ENCODE measurements at places on chromosomes 5 and 9.

DNA sequence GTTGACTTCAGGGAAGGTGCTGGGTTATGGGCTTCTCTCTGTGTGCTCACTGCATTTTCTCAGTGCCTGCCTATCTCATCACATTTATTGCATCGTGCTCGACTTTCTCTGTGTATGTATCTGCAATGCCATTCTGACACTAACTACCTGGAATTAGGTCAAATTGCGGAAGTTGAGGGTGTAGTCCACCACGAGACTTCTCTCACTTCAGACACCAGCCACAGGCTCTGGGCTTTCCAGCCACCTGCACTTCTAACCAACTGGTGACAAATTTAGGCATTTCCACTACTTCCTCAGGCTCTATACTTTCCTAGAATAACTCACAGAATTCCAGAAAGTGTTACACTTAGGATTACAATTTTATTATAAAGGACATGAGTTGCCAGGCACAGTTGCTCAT, 188.6 kb upstream of the ZNF608 start:
- no peak for DNase-seq

DNA sequence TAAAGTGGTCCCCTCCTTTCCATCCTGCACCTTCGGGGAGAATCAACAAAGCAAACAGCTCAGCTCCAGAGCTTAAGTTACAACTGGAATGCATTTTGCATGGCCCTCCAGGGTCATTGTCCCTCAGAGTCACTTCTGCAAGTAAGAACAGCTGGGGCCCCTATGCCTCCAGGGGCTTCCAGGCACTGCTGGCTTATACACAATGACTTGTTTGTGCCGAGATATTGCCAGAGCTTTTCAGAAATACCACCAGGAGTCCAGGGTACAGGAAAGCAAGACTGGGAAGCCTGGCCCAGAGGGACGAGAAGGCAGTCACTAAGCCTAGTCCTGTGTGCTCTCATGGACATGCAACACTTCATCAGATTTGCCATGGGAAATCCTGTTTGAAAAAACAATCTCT, 11.3 kb downstream of the FRMD3 start:
- DNase-seq, result no peak

DNA sequence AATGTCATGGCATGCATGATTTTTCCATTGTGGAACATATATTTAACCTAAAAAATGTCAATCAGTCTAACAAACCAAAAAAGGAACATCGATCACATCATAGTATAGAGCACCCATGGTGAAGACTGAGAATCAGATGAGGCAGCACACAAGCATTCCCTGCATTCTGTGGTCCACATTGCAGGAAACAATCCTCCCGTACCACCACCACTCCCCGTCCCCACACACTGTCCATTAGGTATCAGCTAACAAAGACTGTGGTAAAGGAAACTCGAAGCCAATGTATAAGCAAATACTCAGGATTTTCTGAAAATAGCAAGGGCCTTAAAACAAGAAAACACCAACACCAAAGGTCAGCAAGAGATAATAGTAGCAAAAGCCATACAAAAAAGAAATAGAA, 1104.4 kb upstream of the SEMA6A start:
- no peak for DNase-seq

- DNase-seq, result no peak
These were observed 171.9 kb downstream of the GAPVD1 start for GRCh38 chr9:125433461-125434011.

DNA sequence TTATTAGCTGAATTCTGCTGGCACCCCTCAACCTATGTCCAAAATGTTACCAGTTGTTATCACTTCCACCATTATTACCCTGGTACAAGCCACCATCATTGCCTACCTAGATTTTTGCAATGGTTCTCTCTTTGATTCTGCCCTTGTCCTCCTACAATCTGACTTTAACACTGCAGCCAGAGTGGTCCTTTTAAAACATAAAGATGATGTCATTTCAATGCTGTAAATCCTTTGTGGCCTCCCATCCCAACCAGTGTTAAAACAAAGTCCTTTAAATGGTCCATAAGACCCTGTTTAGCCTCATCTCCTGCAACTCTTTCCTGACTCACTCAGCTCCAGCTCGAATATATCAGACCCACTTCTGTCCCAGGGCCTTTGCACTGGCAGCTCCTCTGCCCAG, 54.9 kb upstream of the FSTL4 start:
- DNase-seq, result no peak

GRCh38 chr5:177336112-177336511, 15.4 kb downstream of the LMAN2 start:
- DNase-seq, result no peak

GRCh38 chr5:466661-467310, 23.8 kb downstream of the EXOC3 start:
- no peak for DNase-seq

DNA sequence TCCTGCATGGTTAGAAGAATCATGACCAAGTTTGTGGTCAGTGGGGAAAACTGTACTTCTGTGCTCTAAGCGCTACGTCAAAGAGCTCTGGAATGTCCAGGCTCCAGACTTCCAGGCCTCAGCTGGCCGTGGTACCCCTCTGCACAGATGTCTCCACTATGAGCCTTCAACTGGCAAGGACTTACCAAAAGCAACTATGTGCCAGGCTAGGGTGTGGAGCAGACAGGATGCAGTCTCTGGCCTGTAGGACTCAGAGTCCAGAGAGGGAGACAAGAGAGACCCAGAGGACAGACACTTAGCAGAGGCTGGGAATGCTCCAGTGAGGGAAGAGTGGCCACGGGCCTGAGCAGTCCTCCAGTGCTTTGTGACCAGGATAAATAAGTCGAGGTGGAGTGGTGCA, 31.0 kb upstream of the TCF7 start:
- no peak for DNase-seq

GRCh38 chr9:18821788-18822187, 211.2 kb downstream of the SAXO1 start:
- no peak for DNase-seq

DNA sequence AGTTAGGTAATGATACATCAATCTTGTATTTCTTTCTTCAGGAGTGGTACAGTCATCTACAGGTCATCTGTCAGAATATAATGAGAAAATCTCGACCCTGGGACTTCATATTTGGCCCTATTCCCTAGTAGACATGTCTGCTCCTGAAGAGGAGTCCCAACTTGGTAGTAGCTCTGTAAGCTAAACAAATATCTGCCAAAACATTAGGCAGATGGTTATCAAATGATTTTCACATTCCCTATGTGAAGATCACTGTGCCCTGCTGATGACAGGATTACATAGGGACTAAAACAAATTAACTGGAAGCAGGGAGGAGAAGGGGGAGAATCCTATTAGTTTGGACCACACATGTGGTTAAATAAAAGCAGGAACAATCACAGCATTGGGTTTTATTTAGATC, 138.6 kb upstream of the NFIB start:
- no peak for DNase-seq

GRCh38 chr5:111548348-111548950, 36.1 kb upstream of the STARD4 start:
- DNase-seq, result no peak

DNA sequence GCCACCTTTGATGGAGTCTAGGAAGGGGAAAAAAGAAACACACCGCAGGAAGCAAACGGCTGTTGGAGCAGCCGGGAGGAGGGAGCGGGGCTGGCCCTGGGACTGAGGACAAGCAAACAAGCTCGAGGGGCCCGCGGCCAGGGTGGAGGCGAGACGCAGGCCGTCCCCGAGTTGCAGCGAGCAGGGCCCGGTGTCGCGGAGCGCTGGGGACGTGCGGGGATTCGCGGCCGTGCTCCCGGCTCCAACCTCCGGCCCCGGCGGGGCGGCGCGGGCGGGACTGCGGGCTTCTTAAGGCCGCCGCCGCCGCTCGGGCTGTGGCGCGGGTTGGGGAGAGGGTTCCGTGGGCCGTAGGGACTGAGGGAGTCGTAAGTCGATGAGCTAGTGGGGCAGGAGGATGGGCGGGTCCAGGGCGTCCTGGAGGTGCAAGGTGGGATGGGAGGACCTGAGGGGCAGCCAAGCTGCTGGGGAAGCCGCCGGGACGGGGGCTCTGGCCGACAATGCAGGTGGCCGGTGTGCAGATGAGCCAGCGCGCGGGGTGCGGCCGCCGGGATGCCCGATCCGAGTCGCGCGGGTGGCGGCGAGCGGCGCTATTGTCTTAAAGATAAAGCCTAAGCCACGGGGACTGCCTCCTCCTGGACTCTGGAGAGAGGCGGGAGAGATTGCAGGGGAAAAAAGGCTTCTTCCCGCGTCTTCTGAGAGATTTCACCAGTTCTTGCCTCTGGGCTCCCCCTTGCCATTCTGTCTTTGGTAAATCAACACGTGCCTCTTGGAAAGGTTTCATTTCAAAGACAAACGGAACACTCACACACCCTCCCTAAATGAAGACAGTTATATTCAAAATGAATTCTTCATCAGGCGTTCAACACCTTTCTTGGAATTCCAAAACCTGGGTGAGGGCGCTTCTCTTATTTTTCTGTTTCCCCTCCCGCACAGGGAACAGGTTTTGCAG, 1.6 kb upstream of the HAPLN1 start:
- peak; percentile 59 for DNase-seq

- no peak for DNase-seq
These were observed 113.0 kb downstream of the WNK2 start for GRCh38 chr9:93296889-93297480.

DNA sequence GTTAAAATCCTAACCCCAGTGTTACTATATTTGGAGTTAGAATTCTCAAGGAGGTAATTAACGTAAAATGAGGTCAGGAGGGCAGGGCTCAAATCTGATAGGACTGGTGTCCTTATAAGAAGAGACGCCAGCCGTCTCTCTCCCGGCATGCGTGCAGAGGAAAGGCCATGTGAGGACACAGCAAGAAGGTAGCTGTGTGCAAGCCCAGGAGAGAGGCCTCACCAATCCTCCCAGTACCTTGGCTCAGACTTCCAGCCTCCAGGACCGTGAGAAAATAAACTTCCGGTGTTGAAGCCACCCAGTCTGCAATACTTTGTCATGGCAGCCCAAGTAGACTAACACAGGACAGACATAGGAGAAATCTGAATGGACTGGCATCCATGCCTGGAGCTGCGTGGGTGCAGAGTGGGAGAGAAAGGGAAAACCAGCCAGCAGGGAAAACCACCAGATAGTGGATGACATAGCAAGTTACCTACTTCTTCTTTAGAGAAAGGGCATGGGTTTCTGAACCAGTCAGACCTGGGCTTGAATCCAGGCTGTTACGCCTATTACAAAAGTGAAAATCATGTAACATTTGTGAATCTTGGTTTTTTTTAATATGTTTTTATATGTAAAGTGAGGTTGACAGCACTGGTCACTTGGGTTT, 89.2 kb downstream of the FSTL4 start:
- no peak for DNase-seq

DNA sequence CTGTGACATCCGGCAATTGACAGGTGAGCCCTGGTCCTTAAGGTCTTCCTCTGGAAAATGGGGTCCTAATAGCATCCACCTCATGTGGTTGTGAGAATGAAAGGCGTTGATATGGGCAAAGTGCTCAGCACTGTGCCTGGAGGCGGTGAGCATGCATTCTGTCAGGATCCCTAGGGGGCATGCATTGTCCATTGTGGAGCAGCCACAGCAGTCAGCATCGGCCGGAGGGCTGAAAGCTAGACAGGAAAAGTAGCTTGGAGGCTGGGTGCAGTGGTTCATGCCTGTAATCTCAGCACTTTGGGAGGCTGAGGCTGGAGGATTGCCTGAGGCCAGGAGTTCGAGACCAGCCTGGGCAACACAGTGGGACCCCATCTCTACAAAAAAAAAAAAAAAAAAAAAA, 122.2 kb downstream of the LHX2 start:
- peak; percentile 4 for DNase-seq

DNA sequence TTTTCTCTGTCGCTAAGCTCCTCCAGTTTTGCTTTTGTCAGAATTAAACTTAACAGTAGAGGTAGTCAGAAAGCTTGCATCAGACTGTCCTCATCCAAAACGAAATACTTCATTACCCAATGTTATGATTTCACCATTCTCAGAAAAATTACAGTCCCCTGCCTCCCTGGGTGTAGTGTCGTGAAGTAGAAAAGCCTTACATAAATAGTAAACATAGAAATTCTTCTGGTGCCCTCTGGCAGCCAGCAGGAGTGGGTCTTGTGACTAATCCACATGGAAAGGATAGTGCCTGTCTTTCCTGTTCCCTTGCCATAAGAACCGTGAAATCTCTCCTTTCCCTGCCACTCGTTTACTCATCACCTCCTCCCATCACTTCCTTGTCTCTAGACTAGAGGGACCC, 230.6 kb downstream of the GNA14 start:
- no peak for DNase-seq

GRCh38 chr9:109014608-109015280, 1.4 kb upstream of the CTNNAL1 start:
- DNase-seq, result no peak

DNA sequence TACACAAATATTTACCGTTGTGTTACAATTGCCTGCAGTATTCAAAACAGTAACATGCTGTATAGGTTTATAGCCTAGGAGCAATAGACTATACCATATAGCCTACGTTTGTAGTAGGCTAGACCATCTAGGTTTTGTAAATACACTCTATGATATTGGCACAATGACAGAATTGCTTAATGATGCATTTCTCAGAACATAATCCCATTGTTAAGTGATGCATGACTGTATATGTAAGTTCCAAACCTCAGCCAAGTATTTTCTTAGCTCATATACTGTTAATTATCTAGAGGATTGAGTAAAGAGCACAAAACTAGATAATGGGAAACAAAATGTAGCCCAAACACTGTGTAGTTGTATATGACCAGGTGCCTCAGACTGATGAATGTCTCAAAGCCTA, 220.1 kb downstream of the ANXA1 start:
- DNase-seq, result no peak

DNA sequence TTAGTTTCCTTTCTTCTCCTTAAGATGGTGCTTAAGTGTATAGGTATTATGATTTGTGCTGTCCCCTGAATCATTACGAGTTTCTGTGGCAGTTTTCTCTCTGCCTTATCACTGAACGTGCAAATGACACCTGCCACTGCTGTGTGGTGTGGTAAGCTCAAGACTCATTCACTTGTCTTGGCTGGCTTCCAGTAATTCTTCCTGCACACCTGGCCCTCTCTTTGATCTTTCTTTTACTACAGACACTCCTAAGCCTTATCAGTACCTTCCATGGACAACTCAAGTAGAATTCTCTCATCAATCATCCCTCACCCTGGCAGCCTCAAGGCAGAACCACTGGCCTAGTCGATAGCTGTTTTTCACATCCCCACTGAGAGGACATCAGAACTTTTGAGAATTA, 82.6 kb upstream of the ADAMTS19 start:
- no peak for DNase-seq

- no peak for DNase-seq
These were observed 429.1 kb upstream of the IRX4 start for GRCh38 chr5:2311851-2312250.
